Activated CD4-positive, CD25-positive, alpha-beta regulatory T cell (primary cell): ENCODE measurements at places on chromosomes 12 and 14.

DNA sequence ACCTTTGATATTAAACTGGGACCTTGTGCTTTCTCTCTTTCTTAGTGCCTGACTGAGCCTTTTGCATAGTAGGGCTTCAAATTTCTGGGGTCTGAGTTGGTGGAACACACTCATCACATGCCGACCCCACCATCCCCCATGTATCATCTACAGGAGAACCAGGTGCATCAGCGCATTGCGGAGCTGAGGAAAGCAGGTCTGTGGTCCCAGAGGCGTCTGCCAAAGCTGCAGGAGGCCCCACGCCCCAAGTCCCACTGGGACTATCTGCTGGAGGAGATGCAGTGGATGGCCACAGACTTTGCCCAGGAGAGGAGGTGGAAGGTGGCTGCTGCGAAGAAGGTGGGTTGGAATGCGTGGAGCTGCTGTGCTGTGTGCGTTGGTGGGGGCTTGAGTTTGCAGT lies 37.8 kb downstream of the EP400 start:
- no peak for DNase-seq

DNA sequence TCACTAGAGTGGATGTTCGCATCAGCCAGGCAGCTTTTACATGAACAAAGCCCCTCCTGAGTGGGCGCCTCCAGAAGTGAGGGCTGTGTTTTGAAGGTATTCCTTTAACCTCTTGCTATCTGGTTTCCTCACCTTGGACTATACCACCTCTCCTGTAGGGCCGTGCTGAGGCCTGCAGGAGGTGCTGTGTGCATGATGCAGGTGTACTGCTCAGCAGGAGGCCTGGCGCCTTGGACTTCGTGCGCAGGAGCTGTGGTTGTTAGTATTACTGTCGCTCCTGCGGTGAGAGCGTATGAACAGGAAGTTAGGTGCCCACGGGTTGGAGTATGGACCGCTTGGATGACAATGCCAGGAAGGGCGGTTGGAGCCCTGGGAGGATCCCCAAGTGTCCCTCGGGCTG lies 130.7 kb downstream of the TSPAN9 start:
- DNase-seq = no peak

GRCh38 chr12:98653866-98654493 lies 8.9 kb downstream of the APAF1 start:
- no peak for DNase-seq

- DNase-seq = no peak
These were observed 22.9 kb upstream of the ANAPC7 start for GRCh38 chr12:110426406-110426805.
